ENCODE measurements at places on chromosomes 6 and 20. TPM values are rescaled to one million over a fixed set of nuclear protein-coding genes. Genes with fewer than 3 reads are reported as not detected.

- peak overlapping the region; percentile 80 for H3K4me3 ChIP-seq
- H3K27me3 ChIP-seq = no peaks in the 10 kb centered on the region
- no peaks in the 10 kb centered on the region for H3K36me3 ChIP-seq
- peaks cover 3% of the 10 kb centered on the region for H3K4me1 ChIP-seq
These were observed 100.9 kb downstream of the HFE start for GRCh38 chr6:26187981-26188635.

- no peaks in the 10 kb centered on the region for H3K36me3 ChIP-seq
- H3K4me1 ChIP-seq = no peaks in the 10 kb centered on the region
- no peak for DNase-seq
- peaks cover 7% of the 10 kb centered on the region for H3K27me3 ChIP-seq
These were observed 24.8 kb upstream of the FOXQ1 start for GRCh38 chr6:1287103-1287591.

- no peaks in the 10 kb centered on the region for H3K27me3 ChIP-seq
- no peak for DNase-seq
- H3K4me1 ChIP-seq = no peaks in the 10 kb centered on the region
- H3K4me3 ChIP-seq = no peak overlapping the region
- H3K36me3 ChIP-seq = no peaks in the 10 kb centered on the region
These were observed 59.3 kb downstream of the HNF4A start for GRCh38 chr20:44414808-44415207.

DNA sequence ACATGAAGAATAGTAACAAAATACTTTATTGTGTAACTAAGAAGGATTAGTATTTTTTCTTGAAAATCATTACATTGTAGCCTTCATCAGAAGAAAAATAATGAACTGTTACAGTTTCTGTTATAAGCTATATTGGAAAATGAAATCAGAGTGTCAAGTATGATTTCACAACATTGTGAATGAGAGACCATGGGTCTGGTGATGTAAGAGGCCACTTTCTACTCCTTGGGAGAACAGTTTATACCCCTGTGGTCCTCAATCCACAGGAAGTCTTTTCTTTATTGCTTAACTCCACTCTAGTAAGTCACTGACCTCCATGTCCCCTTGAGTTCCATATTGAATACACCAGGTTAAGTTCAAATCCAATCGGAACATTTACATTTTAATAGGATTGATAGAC lies 218.7 kb upstream of the FERMT1 start:
- H3K27ac ChIP-seq = no peak overlapping the region
- H3K4me1 ChIP-seq = no peaks in the 10 kb centered on the region
- no peak for DNase-seq
- no peaks in the 10 kb centered on the region for H3K27me3 ChIP-seq
- no peaks in the 10 kb centered on the region for H3K36me3 ChIP-seq

- no peak overlapping the region for H3K27ac ChIP-seq
- no peak overlapping the region for H3K4me3 ChIP-seq
- no peak for DNase-seq
These were observed 1192.4 kb upstream of the CITED2 start for GRCh38 chr6:140566781-140567277.

- H3K4me1 ChIP-seq = peaks cover 51% of the 10 kb centered on the region
- H3K27me3 ChIP-seq = no peaks in the 10 kb centered on the region
- H3K27ac ChIP-seq = no peak overlapping the region
These were observed 25.3 kb downstream of the CASS4 start for GRCh38 chr20:56437196-56437960.

The ALDH5A1 gene
- 7.6 TPM for polyA plus RNA-seq

DNA sequence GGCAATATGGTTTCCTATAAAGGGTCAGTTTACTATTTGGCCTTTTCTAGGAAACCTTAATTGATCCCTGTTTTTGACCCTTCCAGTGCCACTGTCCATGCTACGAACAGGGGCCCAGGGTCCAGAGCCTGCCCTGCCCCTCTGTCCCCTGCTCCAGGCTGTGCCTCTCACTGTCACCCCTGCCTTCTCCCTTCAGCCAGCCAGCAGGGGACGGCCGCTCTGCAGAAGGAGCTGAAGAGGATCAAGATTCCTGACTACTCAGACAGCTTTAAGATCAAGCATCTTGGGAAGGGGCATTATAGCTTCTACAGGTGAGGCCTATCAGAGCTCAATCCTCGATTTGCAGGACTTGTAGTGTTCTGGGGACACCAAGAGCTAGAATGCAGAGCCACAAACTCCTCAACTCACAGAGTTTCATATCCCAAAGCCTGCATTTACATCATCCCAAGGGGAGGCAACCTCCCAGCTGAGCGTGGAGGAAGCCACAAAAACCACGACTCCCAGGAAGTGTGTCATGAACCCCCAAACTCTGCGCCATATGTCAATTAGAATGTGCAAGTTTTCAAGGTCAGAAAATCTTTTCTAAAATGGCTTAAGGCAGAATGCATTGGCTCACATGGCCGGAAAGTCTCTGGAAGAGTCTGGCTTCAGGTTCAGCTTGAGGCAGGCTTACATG lies 3.6 kb downstream of the BPI start:
- no peak overlapping the region for H3K4me3 ChIP-seq
- no peak overlapping the region for H3K27ac ChIP-seq
- H3K4me1 ChIP-seq = peaks cover 41% of the 10 kb centered on the region
- peaks cover 42% of the 10 kb centered on the region for H3K36me3 ChIP-seq
- DNase-seq = no peak
- peaks cover 79% of the 10 kb centered on the region for H3K27me3 ChIP-seq

- H3K27ac ChIP-seq = no peak overlapping the region
- H3K27me3 ChIP-seq = peaks cover 7% of the 10 kb centered on the region
- no peaks in the 10 kb centered on the region for H3K4me1 ChIP-seq
- H3K4me3 ChIP-seq = no peak overlapping the region
- no peak for DNase-seq
These were observed 153.4 kb upstream of the LRFN2 start for GRCh38 chr6:40740518-40740917.

The OTOR gene
- not detected for polyA plus RNA-seq

- no peak overlapping the region for H3K27ac ChIP-seq
- no peak for DNase-seq
- peaks cover 58% of the 10 kb centered on the region for H3K27me3 ChIP-seq
- no peaks in the 10 kb centered on the region for H3K36me3 ChIP-seq
- H3K4me1 ChIP-seq = peaks cover 18% of the 10 kb centered on the region
- H3K4me3 ChIP-seq = peak overlapping the region; percentile 62
These were observed 871 bp upstream of the SYNDIG1 start for GRCh38 chr20:24468401-24469115.

The HDGFL1 gene
- polyA plus RNA-seq = not detected

- peaks cover 27% of the 10 kb centered on the region for H3K4me1 ChIP-seq
- H3K27me3 ChIP-seq = no peaks in the 10 kb centered on the region
- no peak overlapping the region for H3K4me3 ChIP-seq
- DNase-seq = no peak
These were observed 16.1 kb downstream of the LMBRD1 start for GRCh38 chr6:69780585-69781178.

DNA sequence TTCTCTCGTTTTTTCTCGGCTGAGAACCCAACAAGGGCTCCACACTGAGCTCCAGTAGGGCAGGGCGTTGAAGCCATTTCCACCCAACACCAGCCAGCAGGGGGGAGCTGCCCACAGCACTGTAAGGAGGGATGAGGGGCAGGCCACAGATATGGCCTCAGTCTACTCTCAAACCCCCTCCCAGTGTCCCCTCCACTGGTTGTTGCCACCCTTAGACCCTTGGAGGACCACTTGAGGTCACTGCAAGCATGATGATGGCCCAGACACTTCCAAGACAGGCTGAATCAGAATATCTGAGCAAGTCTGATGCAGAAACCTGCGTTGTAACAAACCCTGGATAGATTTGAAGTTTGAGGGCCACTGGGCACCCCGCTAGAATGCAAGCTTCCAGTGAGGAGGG lies 217.0 kb upstream of the CST7 start:
- no peak overlapping the region for H3K4me3 ChIP-seq
- H3K27me3 ChIP-seq = no peaks in the 10 kb centered on the region
- H3K4me1 ChIP-seq = no peaks in the 10 kb centered on the region
- H3K36me3 ChIP-seq = no peaks in the 10 kb centered on the region

The PREP gene
- 9.8 TPM for polyA plus RNA-seq

DNA sequence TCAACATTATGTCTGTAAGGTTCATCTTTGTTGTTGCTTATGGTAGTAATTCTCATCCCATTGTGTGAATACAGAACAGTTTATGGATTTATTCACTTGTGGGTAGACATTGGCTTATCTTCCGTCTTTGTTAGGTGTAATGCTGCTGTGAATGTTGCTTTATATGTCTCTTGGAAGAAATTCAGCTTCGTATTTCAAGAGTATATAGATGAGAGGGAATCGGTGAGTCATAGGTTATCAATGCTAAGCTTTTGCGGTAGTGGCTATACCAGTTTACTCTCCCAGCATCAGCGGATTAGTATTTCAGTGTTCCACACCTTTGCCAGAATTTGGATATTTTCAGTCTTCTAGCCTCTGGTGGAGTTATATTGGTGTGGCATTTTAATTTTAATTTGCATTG lies 77.8 kb downstream of the ZFAND3 start:
- no peaks in the 10 kb centered on the region for H3K4me1 ChIP-seq
- H3K36me3 ChIP-seq = peaks cover 11% of the 10 kb centered on the region
- no peak overlapping the region for H3K4me3 ChIP-seq

GRCh38 chr6:56932910-56933477 lies 21.9 kb upstream of the BEND6 start:
- no peak overlapping the region for H3K27ac ChIP-seq
- H3K4me1 ChIP-seq = no peaks in the 10 kb centered on the region
- no peaks in the 10 kb centered on the region for H3K36me3 ChIP-seq

The MDFI gene
- 0.68 TPM for polyA plus RNA-seq

The PXDC1 gene
- polyA plus RNA-seq = 17.7 TPM

The CLDN20 gene
- polyA plus RNA-seq = not detected

The HEBP2 gene
- 13.6 TPM for polyA plus RNA-seq
